Stimulated activated CD4-positive, alpha-beta T cell treated with anti-CD3 and anti-CD28 coated beads, Interleukin-1b, Interleukin-23, amount 100 ng/mL, for 1 hour (primary cell): ENCODE measurements at places on chromosomes 16 and 17.

DNA sequence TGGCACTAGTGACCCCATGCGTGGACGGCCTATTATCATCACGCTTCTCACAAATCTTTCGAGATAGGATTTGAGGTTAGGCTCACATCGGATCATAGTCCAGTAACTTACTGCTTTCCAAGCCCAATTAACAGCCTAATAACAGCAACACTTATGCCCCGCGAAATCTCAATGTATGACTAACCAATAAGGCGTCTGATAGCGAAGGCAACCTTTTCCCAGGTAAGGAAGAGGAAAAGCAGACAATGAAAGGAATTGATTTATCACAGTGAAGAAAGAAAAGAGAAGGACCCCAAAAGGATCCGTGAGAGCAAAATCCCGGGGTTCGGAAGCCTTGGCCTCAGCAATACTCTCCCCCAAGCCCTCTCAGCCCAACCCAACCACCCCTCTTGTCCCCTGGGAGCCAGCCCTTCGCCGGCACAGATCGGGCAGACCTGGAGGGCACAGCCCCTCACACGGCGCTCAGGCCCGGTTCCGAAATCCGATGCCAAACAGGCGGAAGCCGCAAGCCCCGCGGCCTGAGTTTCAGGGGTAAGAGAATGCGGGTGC lies 534 bp downstream of the GPATCH8 start:
- DNase-seq: no peak

DNA sequence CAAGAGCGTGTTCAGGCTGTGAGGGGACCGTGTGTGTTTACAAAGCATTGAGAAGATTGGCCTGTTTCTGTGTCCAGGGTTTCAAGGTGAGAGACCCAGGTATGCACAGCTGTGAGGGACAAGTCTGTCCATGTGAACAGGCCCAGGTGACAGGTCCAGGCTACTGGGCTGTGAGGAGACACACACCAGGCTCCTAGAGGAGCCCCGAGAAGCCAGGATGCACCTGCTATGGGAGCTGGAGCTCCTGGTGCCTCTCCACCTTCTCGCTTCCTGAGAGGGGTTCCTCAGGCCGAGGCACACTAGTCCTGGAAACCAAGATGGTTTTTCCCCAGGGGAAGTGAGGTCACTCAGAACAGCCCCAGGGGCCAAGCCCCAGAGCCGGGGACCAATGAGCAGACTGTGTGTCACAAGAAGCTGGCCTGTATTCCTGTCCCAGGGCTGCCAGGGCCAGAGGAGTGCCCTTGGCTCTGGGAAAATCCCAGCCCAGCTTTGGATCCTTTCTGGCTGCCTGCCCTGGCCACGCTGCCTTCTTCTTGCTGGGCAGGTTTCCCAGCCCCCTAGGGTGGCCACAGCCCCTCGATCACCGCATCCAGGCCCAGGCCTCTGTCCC lies 153.4 kb upstream of the PLCG2 start:
- DNase-seq: no peak

DNA sequence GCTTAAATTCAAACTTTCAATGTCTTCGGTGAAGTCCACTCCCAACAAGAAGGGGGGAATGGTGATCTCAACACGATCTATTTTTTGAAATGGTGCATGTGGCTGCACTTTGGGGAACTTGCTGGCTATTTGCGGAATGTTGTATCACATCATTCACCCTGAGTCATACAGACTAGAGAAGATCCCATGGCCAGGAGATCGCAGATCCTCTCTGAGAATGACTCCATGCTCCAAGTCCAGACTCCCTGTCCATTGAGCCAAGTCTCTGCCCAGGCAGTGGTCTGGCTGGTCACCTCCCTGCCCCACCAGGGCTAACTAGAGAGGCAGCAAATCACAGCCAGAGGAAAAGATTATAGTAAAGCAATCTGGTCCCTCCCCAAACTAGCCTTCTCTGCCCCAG lies 120.6 kb downstream of the XYLT1 start:
- no peak for DNase-seq

DNA sequence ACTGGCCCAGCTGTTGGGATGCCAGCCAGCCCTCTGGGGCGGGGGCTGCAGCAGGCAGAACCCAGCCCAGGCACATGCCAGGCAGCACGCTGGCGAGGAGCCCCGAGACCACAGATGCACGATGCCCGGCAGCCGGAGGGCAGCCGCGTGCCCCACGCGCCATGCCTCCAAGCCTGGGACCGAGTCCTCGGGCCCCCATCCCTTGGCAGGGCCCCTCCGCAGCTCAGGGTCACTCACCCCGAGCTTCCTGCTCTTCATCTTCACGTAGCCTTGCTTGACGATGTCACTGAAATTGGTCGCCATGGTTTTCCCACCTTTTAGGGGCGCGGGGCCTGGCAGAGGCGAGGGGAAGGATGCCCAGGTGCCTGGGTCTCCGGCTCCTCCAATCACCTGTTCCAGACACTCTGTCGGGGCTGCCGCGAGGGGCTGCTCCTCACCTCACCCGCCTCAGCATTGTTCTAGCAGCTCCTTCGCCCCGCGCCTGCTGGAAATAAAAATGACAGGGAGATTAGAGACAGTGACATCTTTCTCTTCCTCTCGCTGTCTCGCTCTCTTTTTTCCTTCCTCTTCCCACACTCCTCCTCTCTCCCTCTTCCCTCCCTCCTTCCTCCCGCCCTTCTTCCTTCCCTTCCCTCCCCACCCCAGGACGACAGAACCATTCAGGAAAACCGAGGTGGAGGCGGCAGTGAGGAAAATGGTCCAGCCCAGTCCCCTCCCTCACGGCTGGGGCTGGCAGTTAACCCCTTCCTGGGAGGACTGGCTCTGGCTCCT lies 6.9 kb downstream of the DOK4 start:
- no peak for DNase-seq

DNA sequence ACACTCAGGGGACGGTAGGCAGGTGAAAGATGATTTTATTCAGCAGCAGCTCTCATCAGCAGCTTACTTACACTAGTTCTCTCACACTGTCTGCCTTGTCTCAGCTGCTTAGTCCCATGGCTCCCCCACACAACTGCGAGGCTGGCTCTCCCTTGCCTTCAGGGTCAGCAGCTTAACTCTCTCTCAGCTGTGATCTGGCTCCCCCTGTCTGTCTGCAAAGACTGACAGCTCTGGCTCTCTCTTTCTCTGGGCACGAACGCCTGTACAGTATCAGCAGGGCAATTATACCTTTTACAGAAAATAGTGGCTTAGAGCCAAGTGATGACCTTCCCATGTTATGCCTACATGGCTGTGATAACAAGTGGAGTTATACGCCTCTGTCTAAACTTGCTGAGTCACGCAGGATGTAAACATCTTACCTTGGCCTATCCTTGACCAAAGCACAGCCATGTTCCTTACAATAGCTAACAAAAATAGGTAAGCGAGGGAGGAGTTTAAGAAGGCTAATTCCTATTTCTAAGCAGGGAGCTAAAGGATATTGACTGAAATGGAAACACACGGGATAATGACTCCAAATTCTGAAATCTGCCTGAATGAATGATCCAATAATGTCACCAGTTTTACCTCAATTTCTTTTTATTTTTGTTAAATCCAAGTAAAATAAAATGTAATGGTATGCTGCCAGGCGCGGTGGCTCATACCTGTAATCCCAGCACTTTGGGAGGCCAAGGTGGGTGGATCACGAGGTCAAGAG lies 1.1 kb upstream of the NDUFAB1 start:
- no peak for DNase-seq

DNA sequence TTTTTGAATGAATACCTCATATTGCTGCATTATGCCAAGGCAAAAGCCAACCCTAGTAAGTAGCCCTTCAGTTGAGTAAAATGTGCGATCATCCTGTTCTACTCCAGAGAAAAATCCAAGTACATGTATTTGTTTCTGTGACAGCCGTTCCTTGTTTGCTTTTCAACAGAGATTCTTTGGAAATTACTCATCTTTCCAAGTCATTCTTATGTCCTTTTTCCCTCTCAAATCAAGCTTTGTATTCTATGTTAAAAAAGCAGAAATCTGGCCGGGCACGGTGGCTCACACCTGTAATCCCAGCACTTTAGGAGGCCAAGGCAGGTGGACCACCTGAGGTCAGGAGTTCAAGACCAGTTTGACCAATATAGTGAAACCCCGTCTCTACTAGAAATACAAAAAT lies 112.9 kb upstream of the HAS3 start:
- no peak for DNase-seq

GRCh38 chr16:88499836-88500251 lies 46.8 kb downstream of the ZFPM1 start:
- no peak for DNase-seq

DNA sequence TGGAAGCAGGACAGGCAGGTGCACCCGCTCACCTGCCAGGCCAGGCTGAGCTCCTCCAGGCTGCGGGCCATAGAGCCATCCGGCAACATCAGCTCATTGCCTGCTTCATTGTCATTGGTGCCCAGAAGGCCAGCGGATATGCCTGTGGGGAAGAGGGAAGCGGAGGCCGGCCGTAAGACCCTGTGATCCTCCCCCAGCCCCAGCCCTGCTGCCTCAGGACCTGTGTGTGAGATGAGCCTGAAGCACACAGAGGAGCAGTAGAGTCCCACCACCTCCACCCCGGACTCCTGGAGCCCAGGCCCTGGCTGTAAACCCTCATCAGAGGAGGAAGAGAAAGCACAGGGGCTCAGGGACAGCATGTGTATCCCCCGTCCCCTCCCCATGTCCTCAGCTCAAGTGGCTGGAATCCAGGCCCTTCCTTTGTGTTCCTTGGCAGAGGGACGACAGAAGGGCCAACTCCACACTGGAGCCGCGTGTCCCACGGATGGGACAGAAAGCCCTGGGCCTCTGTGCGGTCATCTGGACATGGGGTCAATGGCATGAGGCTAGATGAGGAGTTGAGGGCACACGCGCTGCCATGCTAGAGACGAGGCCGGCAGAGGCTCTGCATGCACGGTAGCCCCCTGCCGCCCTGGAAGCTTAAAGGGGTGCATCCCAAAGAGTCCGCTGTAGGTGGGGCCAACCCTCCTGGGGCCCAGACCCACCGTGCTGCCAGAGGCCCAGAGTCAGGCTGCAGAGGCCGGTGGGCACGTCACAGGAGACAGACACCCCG lies 39.1 kb downstream of the RMI2 start:
- DNase-seq: no peak

GRCh38 chr16:840561-841454 lies 40.3 kb upstream of the GNG13 start:
- no peak for DNase-seq
